ENCODE measurements at places on chromosomes 5 and 9.

- DNase-seq = no peak
Measured at GRCh38 chr5:53037141-53037859, 48.1 kb downstream of the ITGA2 start.

DNA sequence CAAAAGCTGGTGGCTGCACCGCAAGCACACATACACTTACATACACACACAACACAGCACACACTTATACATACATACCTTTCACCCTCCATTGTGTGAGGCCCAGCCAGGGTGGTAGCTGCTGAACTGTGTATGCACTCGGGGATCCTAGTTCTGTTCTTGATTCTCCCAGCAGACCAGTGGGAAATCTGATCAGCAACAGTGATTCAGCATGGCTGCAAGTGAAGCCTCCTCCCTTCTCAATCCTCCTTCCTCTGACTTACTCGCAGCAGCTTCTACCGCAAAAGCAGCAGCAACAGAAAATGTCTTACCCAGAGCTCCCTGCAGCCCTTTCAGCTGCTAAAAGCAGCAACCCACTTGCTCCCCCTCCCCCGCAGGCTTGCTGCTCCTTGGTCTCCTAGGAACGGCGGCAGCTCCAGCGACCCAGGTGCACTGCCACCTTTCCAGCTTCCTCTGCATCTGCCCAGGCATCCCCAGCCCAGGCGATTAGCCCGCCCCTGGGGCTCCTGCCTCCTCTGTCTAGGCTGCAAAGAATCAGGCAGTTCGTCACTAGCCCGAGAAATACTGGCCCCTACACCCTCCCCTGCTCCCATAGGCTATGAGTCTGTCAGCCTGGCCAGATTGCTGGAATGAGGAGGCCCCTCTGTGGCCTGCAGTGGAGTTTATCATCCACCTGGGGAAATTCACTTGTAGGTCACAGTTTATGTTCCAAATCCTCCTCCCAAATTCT, at the start of gene KLHL3:
KLHL3 (minus strand) TSS at position 535 of the 730 bp plus-strand sequence; CDS start at position 92, 443 bp downstream.
- no peak for DNase-seq

DNA sequence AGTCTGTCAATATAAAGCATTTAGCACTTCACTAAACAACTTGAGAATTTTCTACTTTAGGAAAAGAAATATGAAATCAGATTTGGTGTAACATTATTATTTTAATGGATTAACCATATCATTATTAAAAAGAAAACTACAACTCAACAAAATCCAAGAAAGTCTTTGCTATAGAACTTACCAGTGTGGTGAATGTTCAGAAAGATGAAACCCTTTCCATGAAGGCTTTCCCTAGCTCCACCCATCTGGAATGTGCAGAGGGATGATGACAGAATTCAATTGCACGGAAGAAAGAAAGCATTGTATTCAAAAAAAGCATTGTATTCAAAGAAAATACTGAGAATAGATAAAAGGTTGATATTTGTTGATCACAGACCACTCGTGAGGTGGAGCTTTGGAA, 328.6 kb upstream of the NUDT12 start:
- no peak for DNase-seq

DNA sequence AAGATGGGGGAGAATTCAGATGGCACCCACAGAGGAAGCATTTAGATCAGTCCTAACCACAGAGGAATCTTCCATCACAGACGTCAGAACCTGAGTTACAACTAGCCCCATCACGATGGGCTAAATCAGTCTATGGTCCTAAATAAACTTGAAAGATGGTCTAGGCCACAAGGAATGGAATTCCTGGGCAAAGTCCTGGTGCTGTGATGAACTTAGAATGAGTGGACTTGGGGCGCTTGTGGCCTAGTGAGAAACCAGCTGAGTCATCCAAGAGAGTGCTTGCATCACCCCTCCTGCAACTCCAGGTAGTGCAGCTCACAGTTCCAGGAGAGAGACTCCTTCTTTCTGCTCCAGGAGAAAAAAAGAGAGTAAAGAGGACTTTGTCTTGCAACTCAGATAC, 722.9 kb upstream of the RGMB start:
- no peak for DNase-seq

DNA sequence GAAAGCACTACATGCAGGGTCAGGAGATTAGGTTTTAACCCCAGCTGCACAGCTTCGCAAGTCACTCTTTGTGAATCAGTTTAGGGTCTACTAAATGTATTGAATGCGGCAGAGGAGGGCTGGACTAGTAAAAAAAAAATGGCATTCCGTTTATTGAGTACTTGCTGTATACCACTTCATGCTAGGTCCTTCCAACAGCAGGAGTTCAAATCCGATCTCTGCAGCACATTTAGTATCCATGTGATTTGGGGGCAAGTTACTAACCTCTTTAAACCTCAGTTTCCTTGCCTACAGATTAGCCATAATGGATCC, 204.4 kb downstream of the SNCAIP start:
- DNase-seq = no peak

DNA sequence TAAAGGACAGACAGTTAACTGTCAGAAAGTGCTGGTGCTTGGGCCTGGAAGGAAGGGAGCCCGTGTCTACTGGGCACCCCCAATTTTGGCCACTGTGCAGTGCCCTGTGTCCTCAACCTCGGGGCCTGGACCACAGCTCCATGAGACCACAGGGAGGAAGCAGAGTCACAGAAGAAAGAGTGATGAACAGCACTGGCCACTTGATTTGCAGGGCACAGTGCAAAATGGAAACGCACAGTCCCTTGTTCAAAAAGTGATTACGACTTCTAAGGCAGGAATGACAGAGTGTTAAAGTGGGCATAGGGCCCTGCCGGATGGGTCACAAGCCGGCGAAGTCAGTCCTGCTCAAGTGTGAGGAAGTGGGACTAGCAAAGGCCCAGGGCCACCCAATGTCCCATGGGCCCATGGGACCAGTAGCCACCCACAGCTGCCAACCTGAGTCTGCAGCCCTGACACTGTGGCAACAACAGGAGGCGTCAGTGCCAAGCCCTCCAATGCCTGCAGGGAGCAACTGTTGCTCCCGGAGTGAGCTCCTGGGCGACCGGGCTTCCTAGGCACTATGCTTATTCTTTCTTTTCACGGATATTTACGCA, 85.4 kb downstream of the ADAMTS2 start:
- DNase-seq = no peak

DNA sequence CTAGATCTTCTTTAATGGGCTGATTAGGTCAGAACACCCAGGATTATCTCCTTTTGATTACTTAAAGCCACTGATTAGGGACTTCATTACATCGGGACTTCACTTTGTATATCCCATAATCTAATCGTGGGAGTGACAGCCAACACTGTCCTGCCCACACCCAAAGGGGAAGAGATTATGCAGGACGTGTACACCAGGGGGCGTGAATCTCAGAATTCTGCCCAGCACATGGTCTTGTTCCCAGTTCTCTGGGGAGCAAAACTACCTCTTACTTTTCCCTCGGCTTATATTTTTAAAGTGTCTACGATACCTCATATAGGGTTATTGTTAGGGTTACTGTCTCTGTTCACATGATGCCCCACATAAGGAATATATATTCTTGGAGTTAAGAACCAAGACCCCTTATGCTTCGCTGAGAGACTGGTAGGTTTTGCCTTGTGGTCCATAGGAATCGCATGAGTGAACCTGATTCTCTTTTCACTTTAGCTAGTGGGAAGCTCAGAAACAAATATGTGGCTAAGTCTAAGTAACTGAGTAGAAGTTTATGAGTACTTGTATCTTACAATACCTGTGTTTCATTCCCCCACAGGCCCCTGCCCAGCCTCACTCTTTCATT, 192.7 kb downstream of the GNA14 start:
- DNase-seq = no peak

GRCh38 chr5:79771387-79771786, 81.8 kb downstream of the CMYA5 start:
- no peak for DNase-seq

- no peak for DNase-seq
Measured at GRCh38 chr5:33010846-33011245, 299.7 kb downstream of the NPR3 start.

GRCh38 chr5:54673523-54674225, 156.1 kb downstream of the SNX18 start:
- no peak for DNase-seq

DNA sequence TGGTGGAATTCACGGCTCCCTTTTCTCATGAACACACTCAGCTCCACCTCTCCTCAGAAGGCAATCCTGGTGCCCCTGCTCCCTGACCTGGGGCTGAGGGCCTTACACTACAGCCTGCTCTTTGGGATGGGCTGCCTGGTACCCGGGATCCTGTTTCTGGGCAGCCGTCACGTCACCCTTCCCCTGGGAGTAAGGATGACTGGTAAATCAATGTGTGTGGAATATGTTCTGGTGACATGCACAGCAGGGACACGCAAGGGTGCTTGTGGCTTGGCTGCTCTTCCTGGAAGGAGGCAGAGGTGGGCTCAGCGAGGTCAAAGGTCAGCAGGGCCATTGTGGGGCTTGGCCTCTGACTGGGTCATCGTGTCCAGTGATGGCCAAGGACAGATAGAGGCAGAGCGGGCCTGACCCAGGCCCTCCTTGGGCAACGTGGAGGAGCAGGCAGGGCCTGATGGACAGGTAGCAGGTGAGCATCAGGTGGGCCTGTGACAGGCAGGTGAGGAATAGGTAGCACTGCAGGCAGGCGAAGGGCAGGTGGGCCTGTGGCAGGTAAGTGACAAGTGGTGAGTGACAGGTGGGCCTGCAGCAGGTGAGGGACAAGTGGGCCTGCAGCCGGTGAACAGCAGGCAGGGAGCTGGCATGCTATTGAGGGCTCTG, 399.4 kb upstream of the IRX4 start:
- no peak for DNase-seq

DNA sequence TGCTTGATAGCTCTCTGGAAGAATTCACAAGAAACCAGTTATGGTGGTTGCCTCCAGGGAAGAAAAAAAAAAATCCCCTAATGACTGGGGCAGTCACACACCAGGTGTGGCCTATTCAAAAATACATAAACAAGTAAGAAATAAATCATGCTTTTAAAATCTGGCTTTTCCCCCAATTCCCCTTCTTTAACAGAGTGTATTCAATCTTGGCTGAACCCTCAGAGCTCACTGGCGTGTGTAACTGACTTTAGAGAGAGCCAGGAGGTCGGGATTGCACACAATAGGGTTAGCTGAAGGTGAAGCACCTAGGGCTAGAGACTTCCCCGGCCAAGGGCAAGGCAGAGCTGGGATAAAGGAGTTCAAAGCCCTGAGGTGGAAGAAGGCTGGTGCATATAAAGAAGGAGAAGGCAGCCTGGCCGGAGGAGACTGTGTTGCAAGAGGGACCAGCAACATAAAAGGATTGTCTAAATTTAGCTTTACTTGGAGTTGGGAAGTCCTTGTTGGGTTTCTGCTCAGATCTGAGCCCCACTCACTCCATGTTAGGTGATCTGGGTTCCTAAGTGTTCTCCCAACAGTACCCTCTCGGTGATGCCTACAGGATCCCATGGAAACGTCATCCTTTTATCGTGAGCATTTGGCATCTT, 19.7 kb downstream of the FNBP1 start:
- no peak for DNase-seq

- no peak for DNase-seq
Measured at GRCh38 chr9:115117999-115118878, at the start of gene TNC. TNC (minus strand) TSS chr9:115118157; CDS start chr9:115091018, 27,139 bp downstream.

DNA sequence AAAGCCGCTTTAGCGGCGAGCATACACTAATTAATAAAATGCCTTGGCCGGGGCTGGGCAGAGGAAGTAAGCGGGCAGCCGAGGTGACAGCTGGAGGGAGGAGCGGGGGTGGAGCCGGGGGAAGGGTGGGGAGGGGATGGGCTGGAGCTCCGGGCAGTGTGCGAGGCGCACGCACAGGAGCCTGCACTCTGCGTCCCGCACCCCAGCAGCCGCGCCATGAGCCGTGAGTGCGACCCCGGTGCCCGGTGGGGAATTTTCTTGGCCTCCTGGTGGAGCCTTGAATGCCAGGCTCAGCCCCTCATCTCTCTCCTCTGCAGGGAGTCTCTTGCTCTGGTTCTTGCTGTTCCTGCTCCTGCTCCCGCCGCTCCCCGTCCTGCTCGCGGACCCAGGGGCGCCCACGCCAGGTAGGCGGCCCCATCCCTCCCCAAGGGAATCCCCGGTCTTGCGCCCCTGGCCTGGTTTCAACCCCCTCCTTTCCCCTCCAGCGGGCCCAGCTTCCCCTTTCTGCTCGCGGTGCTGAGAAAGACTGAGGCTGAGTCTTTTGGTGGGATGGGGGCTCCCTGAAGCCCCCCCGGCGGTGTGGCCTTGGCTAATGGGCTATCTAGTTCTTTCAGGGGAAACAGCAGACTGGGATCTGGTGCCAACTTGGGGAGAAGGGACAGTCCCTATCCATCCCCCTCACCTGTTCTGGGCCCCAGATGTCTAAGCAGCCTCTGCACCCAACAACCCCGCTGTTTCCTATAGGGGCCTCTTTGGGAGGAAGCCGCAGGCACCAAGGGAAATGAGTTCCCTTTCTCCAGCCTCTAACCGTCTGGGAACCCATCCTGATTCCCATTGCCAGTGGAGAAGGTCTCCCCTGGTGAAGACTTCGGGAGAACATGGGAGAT, at the start of gene PTGS1:
PTGS1 (plus strand) TSS at position 156 of the 887 bp plus-strand sequence; CDS start at position 217, 61 bp downstream.
- DNase-seq = no peak

GRCh38 chr5:43687275-43687674, 84.3 kb downstream of the NNT start:
- no peak for DNase-seq

GRCh38 chr5:63085561-63085960, 506.9 kb downstream of the LRRC70 start:
- no peak for DNase-seq
